ENCODE measurements at places on chromosomes 7 and 10.

- no peak for DNase-seq
Observed at GRCh38 chr10:5493691-5494090, 5.7 kb downstream of the CALML5 start.

DNA sequence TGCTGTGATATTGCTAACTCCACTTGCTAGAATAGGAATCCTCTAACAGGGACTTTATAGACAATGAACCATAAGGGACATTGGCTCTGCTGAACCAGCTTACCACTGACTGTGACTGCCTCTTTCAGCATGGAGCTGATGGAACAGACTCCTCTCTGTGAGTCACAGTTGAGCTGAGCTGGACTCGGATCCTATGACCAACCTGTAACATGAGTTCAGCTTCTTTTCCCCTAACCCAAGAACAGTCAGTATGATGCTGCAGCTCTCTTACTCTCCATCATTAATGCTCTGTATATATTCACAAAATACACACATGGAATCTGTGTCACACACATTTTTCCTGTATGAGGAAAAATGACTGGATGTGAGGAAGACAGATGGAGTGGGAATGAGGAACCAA is 177.9 kb upstream of the BET1 start:
- no peak for DNase-seq

DNA sequence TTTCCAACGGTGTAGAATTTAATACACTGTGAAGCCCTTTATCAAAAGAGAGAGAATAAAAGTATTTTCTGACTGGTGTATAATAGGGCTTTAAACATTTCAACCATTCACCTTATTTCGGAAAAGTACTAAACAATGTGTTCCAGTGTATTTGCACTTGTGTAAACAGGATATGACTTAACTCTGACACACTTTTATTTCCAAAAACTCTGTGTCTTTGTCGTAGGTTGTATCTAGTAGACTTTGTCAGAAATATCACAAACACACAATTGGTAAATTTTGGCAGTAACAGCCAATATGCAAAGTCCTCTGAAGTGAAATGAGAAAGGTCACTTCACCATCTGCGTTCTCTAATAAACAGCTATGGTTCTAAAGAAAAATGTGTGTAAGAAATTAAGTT is 10.3 kb upstream of the TSPAN13 start:
- DNase-seq = no peak

DNA sequence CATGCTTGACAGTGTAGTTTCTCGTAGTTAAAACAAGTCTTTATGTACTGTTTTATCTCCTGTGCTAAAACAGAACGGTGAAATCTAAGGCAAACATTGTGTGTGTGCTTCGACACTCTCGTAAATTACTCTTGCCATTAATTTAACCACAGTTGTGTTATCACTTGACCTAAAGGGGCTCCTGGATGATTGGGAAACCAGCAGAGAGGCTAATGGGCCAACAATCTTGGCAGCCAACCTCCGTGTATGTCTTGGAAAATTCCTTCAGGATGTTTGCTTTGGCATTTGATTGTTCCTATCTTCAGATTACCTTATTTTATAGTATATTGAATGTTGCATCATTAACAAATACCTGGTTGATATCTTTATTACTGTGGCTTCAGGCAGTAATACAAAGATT is 409.5 kb downstream of the SDK1 start:
- no peak for DNase-seq

GRCh38 chr10:60107308-60107976 is 201.1 kb upstream of the CCDC6 start:
- DNase-seq = no peak

GRCh38 chr7:132171130-132171576 is 405.1 kb downstream of the PLXNA4 start:
- DNase-seq = no peak

DNA sequence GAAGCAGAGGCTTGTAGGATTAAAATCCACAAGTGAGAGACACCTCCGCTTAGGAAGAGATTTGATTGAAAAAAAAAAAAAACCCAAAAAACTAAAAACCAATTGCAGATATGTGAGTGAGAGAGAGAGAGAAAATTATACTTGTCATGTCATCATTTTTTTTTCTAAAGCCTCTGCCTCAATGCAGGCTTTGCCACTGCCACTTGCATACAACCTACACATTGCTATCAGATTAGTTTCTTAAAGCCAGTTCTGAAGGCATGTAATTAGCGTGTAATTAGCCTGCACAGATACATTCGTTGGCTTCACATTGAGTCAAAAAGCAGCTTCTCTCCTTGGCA is 86.1 kb upstream of the MTPN start:
- DNase-seq = no peak

DNA sequence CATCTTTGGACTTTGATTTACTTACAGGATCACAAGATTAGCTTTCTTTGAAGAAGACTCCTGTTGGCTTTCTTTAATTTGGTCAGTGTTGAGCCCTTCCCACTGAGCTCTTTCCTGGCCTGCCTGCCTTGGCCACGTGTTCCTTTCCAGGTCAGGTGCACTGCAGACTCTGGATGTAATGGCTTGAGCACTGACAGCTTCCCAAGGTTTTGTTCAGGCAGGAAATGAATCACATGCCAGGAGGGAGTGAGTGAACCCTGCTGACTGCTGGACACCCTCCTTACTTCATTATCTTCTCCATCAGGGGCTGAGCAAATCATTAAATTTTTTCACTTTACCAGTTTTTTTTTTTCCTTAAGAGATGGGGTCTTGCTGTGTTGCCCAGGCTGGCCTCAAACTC is 29.8 kb downstream of the SNX10 start:
- DNase-seq = no peak

- no peak for DNase-seq
Observed at GRCh38 chr7:139182363-139182762, 48.7 kb upstream of the UBN2 start.

DNA sequence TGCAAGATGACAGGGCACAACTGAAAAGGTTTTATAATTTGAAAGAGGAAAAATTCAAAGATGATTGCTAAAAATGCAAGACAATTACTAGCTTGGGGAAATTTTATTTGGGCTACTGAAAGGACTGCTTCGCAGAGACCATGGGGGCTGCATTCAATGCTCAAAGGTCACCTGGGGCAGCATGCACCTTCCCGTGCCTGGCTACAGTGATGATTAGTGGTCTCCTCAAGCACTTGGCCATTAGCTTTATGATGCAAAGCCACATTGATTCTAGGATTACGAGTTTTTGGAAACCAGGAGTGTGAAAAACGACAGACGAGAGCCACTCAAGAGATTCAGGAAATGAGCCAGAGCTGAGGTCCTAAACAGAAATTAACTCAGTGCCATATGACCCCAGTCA is 764.6 kb downstream of the PHTF2 start:
- DNase-seq = no peak
